GM06990 (cell line): ENCODE measurements at places on chromosomes 1 and 21.

DNA sequence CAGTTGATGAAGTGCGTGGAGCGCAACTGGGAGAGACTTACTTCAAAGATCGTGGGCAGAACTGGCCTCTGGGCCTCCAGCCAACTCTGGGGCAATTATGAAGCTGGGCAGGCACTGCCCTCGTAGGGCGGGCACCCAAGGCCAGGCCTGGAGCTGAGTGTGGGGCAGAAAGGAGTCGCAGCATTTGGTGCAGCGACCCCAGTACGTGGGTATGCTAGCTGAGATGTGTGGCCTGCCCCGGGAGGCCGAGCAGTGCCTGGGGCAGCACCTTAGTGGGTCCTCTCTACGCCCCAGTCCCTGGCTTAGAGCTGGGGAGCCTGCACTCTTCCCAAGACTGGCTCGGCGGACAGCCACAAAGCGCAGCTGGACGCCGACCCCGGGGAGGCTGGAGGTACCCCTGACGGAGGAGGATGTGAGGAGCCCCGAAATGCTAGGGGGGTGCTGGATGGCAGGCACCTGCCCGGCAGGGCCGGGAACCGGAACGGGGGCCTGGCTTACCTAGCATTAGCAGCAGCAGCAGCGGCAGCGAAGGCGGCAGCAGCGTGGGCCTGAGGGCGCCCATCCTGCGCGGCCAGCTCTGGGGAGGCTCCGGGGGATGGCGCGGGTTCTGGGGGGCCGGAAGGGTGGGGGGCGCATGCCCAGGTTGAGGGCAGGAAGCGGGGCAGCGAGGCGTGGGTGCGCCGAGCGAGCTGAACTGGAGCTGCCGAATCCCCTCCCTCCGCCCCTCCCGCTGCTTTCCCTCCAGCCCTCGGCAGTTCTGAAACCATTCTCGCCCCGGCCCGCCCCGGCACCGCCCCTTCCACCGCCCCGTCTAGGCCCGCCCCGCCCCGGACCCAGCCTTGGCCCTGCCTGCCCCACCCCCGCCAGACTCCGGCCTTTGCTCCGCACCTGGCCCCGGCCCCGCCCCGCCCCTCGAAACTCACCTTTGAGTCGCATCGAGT is at the start of gene IGSF8:
IGSF8 (minus strand) TSS at position 709 of the 941 bp plus-strand sequence; CDS start at position 562, 147 bp downstream.
- peak; percentile 91 for DNase-seq

DNA sequence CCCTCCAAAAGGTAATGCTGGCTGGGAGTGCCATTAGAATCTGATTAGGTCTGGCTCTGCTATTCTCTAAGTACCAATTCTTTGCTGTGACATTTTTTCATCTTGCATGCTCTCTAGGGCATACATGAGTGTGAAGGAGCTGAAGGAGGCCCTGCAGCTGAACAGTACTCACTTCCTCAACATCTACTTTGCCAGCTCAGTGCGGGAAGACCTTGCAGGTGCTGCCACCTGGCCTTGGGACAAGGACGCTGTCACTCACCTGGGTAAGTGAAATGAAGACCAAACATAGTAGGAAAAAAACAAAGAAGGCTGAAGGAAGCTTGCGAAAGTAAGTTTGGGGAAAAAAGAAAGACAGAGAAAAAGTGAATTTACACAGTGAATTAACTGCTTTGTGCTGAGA is 207.9 kb downstream of the PAPPA2 start:
- DNase-seq: no peak

DNA sequence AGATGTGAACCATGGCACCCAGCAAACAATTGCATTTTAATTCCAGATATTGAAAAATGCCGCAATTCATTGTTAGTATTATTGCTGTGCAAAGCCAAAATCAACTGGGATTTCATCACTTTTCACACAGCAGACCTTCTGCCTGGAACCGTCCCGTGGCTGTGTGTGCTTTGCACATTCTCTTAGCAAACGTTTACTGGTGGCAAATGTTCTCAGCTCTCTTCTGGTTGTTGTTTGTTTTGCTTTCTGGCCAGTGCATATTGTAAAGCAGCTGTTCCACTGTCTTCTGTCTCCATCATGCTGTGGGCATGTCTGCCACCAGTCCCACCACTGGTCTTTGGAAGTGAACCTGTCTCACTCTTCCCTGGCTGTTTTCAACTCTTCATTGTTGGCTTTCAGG is 19.8 kb upstream of the TTLL10 start:
- DNase-seq: no peak

- no peak for DNase-seq
These were observed 34.3 kb upstream of the CCDC27 start for GRCh38 chr1:3717715-3718601.

- no peak for DNase-seq
These were observed 61.9 kb downstream of the XPR1 start for GRCh38 chr1:180693564-180694244.

DNA sequence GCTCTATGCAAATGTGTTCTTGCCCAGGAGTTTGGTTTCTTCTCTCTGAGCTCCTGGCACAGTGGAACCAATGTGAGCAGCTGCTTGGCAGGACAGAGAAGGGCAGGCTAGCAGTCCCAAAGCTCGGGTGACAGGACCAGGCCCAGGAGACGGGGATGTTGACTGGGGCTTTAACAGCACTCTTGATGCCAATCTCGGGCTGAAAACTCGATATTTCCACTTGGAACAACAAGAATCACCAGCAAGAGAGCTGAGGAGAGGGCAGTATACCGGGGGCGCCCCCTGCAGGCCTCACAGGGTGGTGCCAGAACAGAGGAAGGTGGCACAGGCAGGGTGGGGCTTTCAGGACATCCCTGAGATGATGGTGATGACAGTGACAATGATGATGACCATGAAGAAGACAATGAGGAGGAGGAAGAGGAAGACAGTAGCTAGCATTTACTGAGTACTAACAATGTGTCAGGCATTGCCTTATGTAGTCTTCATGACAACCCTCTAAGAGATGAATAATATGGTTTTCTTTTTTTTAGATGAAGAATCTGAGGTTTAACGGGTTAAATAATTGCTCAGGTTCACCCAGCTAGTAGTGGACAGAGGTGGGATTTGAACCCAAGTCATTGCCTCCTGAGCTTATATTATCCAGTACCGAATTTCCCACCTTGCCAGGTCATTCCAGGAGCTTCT is 2.7 kb upstream of the KCNJ9 start:
- DNase-seq: peak; percentile 40

- no peak for DNase-seq
These were observed 14.9 kb downstream of the AADACL4 start for GRCh38 chr1:12658531-12659453.

GRCh38 chr1:14842891-14843290 is 244.4 kb downstream of the KAZN start:
- DNase-seq: no peak

DNA sequence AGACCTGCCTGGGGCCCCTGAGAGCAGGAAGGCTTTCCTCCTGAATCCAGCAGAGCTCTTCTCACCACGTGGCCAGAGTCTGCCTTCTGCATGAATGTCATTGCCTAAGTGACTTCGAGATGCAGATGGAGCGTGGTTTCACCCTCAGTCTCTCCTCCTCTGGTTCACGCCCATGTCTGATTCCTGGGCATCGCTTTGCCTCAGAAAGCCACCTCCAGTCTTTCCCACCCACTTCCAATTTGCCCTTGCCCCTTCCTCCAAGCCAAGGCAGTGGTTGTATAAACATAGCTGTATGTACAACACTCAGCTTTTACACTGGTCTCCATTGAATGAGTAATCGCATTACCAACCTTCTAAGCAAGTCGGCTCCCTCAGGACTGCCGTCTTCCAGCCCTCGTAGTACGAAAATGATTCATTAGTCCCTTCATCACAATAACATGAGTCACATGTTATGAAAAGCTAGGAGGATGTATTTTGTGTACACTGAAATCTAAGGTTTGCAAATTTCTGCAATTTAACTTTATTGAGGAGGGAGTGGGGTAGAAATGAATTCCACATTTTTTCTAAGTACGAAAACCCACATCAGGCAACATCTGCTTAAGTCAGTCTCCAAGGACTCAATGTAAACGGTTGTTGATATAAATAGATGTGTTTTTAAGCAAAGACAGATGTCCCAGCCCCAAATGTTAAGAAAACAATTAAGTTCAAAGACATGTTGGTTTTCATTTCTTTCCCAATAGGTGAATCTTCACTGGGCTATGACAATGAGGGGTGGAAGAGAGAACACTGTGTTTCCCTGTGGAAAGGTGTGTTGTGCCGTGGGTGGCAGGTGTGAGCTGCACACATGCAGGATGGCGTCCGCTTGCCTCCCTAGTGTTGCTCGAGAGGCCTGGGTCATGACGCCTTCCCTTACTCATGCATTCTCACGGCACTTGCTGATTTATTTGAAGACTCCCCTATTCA is 32.3 kb upstream of the ETS2 start:
- no peak for DNase-seq

GRCh38 chr21:34280389-34280795 is 83.4 kb upstream of the KCNE2 start:
- DNase-seq: no peak

DNA sequence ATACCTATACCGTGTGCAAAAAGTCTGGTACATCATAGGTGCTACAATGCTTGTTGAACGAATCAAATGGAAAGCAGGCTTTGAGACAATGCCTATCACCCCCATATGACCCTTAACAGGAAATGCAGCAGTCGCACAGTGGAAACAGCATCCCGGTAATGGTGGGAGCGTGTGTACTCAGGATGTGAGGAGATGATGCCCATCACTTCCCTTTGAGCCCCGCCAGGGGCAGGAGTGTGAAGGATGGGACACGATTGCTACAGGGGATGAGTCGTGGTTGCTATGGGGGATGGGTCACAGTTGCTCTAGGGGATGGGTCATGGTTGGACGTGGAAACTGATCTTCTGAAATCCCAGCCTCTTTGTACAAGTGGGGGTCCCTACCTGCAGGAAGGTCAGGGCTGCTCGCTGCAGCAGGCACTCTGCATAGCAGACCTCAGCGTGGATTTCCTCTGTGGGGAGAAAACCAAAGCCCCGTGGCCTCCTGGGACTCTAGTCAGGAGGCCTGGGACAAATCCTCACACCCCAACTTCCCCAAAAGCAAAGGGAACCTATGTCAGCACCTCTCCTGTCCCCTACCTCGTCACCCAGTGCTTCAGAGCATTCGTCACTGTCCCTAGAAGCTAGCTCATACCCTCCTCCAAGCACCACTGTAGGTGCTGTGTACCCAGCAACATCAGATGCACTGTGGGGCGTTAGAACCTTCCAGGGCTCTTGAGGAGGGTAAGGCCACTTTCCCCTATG is 19.3 kb downstream of the TTC39A start:
- DNase-seq: no peak

- DNase-seq: peak; percentile 50
These were observed 38.7 kb downstream of the FASLG start for GRCh38 chr1:172697534-172698002.

GRCh38 chr1:172498857-172499256 is 34.1 kb upstream of the SUCO start:
- DNase-seq: no peak

GRCh38 chr1:39671793-39672550 is at the start of gene NT5C1A:
Gene NT5C1A (minus strand): TSS chr1:39672107. CDS start chr1:39672038, 69 bp downstream.
- peak; percentile 57 for DNase-seq

DNA sequence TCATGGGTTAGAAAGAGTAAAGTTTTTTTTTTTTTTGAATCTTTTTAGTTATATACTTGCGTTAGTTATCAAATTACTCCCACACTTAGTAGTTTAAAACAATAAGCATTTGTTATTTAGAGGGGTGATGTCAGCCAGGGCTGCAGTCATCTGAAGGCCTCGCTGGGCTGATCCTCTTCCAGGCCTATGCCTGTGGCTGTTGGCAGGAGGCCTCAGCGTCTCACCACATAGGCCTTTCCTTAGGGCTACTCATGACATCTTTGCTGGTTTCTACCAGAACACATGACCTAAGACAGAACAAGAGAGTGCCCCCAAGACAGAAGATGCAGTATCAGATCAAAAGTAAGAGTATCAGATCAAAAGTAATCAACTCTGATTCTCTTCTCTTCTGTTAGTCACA is 167.4 kb downstream of the HHAT start:
- DNase-seq: no peak

DNA sequence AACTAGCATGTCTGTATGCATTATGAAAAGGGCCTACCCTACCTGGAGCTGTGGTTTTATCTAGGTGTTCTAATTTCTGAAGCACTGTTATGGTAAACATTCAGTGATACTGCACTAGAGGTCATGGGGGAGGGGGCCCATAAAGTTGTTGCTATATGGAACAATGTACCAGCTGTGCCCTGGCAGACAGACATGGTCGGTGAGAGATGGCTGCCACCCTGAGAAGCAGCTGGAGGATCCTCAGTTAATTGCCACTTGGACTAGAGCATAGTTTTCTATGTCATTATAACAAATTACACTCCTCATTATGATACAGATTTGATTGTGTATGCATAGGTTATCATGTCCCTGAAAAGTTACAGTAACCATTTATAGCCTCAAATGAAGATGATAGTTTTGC is 45.4 kb downstream of the ILDR2 start:
- no peak for DNase-seq

DNA sequence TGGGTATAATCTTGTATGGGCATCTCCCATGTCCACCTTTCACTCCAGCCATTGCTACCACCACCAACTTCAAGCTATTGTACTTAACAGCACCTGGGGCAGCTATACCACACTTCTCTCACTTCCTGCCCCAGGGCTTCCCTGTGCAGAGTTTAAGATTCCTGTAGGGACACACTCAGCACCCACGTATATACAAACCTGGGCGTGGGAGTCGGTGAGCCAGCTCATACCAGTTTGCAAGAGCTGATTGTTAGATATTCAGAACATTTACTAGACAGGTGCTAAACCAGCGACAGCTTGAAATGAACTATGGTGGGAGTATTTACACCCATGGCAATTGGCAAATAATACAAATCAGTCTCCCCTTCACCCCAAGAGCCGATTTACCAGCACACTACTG is 114.8 kb upstream of the CSF3R start:
- DNase-seq: no peak

DNA sequence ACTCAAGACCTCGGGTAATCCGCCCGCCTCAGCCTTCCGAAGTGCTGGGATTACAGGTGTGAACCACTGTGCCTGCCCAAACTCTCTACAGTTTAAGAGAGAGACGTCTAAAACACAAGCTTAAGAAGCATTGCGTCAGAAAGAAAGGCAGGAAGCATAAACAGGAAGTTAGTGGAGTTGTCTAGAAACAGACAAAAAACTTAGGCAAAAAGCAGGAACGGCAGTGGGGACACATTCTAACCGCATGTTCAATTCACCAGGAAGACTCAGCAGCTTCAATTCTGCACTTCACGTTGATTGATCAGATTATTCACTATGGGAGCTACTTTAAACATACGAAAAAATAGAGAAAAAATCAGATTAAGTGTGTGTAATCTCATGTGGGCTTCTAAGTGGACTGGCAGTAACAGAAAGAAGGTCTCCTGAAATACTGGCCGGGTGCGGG is 7.4 kb downstream of the CFAP74 start:
- DNase-seq: no peak
